Ascending aorta (tissue), 2 donors: ENCODE measurements at places on chromosomes 12 and 14. TPM values are rescaled to one million over a fixed set of nuclear protein-coding genes. Genes with fewer than 3 reads are reported as not detected.

Gene GPR65
- 0.32 TPM for total RNA-seq

Gene TEX52
- not detected for total RNA-seq

GRCh38 chr12:29147731-29148595, 1.1 kb upstream of the FAR2 start:
- H3K4me3 ChIP-seq = peak overlapping the region; percentile 84
- DNase-seq = no peak
- H3K4me1 ChIP-seq = no peaks in the 10 kb centered on the region
- no peaks in the 10 kb centered on the region for H3K36me3 ChIP-seq
- H3K27ac ChIP-seq = no peak overlapping the region

- H3K4me1 ChIP-seq = no peaks in the 10 kb centered on the region
- H3K4me3 ChIP-seq = no peak overlapping the region
- H3K36me3 ChIP-seq = no peaks in the 10 kb centered on the region
- no peaks in the 10 kb centered on the region for H3K27me3 ChIP-seq
- H3K27ac ChIP-seq = no peak overlapping the region
Observed at GRCh38 chr14:34404416-34404815, 57.6 kb downstream of the SPTSSA start.

Gene SPTB
- 14.9 TPM for total RNA-seq

DNA sequence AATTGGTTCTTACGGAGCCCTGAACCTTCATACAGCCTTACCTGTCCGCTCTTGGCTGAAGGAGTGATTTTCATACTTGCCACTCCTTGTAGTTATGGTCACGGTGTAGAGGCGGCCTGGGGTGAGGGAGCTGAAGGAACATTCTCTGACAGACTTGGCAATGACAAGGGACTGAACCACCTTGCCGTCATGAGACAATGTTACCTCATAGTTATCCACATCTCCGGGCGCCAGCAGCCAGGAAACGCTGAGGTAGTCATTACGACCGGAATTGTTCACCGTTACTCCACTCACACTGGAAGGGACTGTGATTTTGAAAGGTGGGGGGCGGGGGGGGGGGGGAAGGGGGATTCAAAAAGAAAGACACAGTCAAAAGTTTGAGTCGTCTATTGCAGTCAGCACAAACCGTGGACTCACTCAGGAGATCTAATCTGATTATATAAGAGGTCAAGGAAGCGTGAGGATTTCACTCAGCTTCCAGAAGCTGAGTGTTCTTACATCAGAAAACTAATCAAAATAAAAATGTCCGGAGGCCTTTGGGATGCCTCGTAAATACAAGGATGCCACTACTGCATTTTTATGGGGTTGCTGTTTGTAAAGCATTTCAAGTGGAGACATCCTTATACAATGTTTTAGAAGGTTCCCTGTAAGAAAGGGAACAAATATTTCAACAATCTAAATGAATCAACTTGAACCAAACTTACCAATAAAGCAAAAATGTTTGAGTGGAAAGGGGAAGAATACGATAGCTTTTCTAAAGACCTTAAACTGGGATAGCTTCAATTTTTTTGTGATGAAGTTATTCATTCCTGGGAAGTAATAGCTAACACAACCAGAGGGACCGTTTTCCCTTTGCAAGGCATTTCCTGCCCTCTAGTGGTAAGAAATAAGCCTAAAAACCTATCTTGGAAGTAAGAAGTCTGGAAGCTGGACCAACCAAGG, 60.6 kb downstream of the PTPRB start:
- H3K36me3 ChIP-seq = no peaks in the 10 kb centered on the region
- H3K4me1 ChIP-seq = peaks cover 2% of the 10 kb centered on the region
- DNase-seq = no peak
- H3K27ac ChIP-seq = no peak overlapping the region
- H3K4me3 ChIP-seq = no peak overlapping the region

DNA sequence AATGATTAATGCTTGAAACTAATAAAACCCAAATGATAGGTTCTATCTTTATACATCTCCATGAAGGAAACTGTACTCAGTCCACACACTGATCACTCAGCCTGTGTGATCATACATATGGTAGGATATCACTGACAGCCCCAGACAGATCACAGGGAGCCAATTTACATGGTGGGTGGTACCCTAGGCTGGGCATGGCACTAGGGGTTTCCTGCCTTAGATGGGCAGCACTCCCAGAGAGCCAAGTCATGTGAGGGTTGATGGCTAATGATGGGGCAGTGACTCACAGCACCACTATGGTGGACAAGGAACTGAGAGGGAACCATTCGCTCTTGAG, 89.6 kb upstream of the PTPRR start:
- no peak overlapping the region for H3K27ac ChIP-seq
- no peak overlapping the region for H3K4me3 ChIP-seq
- no peaks in the 10 kb centered on the region for H3K4me1 ChIP-seq
- no peak for DNase-seq
- no peaks in the 10 kb centered on the region for H3K27me3 ChIP-seq

- no peak for DNase-seq
- H3K4me3 ChIP-seq = no peak overlapping the region
- H3K4me1 ChIP-seq = no peaks in the 10 kb centered on the region
- H3K27me3 ChIP-seq = no peaks in the 10 kb centered on the region
Observed at GRCh38 chr14:76100236-76100635, 51.5 kb upstream of the GPATCH2L start.

Gene DEGS2
- 1.6 TPM for total RNA-seq

- no peak for DNase-seq
- no peaks in the 10 kb centered on the region for H3K27me3 ChIP-seq
- no peak overlapping the region for H3K27ac ChIP-seq
- H3K36me3 ChIP-seq = no peaks in the 10 kb centered on the region
Observed at GRCh38 chr14:72419226-72419775, 474.6 kb downstream of the DPF3 start.

GRCh38 chr14:99971087-99971940, 93.9 kb upstream of the EVL start:
- no peaks in the 10 kb centered on the region for H3K36me3 ChIP-seq
- no peaks in the 10 kb centered on the region for H3K27me3 ChIP-seq
- DNase-seq = no peak

DNA sequence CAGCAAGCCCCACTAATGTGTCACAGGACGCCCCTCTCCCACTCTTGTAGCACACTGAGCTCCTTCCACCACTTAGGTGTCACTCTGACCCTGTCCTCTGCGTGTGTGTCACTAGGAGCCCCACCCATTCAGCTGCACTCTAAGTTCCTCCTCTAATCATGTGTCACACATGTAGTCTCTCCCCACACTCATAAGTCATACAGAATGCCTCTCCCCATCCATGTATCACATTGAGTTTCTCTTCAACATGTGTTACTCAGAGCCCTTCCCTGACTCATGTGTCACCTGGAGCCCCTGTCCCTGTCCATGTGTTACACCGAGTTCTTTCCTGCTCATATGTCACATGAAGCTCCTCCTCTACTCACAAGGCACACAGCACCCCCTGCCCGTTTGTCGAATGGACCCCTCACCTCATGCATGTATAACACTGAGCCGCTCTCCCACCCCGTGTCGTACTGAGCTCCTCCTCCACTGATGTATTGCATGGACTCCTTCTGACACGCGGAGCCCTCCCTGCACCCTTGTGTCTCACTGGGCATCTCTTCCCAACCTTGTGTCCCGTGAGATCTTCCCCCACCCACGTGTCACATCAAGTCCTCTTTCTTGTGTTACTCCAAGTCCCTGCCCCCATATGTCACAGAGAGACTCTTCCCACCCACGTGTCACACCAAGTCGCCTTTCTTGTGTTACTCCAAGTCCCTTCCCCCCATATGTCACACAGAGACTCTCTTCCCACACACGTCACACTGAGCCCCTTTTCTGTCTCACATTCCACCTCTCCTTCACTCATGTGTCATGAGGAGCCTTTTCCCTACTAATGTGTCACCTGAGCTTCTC, 31.0 kb downstream of the RTL1 start:
- H3K36me3 ChIP-seq = no peaks in the 10 kb centered on the region
- H3K4me1 ChIP-seq = no peaks in the 10 kb centered on the region
- DNase-seq = no peak
- no peak overlapping the region for H3K4me3 ChIP-seq
